ENCODE measurements at places on chromosomes 5 and 9.

DNA sequence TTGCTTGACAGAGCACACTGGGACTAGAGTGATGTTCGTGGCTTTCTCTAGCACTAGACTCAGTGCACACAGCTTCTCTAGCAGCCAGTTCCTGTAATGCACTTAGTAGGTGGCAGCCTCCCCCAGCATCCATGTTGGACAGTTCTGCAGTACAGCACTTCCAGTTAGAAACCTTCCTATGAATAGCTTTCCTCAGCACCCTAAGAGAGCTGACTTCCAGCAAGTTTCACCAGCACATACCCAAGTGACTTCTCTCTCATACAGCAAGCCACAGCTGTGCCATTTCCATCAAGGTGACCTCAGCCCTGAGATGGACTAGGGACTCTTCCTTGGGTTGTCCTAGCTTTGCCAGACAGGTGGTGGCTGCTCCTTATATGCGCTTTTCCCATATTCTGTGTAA, 60.4 kb downstream of the PJA2 start:
- DNase-seq, result no peak

DNA sequence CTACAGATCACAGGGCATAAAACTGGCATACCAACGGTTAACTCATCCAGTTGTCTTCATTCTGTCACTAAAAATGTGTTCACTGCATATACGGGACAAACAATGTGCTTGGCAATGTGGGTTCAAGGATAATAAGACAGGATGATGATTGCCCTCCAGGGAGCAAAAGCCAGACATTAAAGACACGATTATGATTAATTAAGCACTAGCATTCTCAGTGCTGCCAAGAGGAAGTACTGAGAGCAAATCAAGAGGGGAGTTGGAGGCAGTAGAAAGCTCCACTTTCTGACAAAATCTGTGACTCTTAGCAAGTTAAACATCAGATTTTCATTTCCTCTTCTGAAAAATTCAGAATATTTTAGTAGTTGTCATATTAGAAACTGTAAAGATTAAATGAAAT, 9.0 kb upstream of the IFNA8 start:
- DNase-seq, result no peak

- DNase-seq, result no peak
Observed at GRCh38 chr5:135964670-135965320, 10.0 kb upstream of the LECT2 start.

- no peak for DNase-seq
Observed at GRCh38 chr5:23825196-23825595, 317.8 kb downstream of the PRDM9 start.

GRCh38 chr5:177509991-177510566, 453 bp upstream of the DOK3 start:
- DNase-seq, result no peak

DNA sequence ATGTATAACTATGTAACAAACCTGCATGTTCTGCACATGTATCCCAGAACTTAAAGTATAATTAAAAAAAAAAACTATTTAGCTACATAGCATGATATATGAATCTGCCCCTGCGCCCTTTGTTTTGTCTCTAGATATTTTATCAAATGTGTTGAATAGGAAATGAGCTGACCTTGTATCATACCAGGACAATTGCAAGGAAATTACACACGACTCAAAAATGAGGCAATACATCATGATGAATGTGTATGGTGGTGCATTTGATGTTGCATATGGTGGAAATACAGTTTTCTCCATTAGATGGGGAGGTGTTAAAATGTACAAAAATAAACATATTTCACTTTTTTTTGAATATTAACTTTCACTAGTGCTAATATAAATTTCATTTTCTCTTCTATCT, 28.6 kb upstream of the CEP78 start:
- DNase-seq, result no peak

- no peak for DNase-seq
Observed at GRCh38 chr9:129136446-129137035, 25.3 kb downstream of the PTPA start.

- DNase-seq, result no peak
Observed at GRCh38 chr9:133199648-133200321, 9.3 kb downstream of the OBP2B start.

GRCh38 chr5:147169901-147170300, 64.9 kb upstream of the STK32A start:
- no peak for DNase-seq

- DNase-seq, result no peak
Observed at GRCh38 chr9:8205576-8205975, 406.0 kb upstream of the DMAC1 start.

DNA sequence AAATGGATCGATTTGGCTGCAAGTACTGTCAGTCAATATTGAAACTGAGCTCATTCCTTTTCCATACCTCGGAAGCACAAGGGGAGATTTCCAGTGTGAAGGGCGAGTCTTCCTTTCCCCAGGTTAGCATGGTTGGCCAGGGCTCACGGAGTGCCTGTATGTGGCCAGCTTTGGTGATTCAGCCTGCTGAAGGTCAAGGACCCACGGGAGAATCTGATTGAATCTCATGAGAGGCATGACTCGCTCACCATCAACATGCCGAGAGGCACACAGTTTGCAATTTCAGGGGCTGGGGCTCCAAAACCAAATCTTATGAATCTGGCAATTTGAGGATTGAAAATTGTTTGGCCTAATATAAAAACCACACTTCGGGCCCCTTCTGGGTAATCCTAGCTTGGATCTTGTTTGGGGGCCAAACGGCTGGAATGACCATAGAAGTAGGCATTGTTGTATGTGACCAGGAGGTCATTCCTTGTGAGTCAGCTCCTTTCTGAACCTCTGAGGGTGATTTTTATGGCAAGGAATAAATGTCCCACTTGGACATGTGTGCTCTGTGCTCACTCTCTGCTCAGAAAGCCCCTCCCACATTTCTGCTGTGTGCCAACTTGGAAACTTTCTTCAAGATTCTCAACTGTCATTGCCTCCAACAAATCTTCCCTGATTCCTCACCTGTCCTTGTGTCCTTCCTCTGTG, 69.8 kb downstream of the DOCK2 start:
- no peak for DNase-seq

DNA sequence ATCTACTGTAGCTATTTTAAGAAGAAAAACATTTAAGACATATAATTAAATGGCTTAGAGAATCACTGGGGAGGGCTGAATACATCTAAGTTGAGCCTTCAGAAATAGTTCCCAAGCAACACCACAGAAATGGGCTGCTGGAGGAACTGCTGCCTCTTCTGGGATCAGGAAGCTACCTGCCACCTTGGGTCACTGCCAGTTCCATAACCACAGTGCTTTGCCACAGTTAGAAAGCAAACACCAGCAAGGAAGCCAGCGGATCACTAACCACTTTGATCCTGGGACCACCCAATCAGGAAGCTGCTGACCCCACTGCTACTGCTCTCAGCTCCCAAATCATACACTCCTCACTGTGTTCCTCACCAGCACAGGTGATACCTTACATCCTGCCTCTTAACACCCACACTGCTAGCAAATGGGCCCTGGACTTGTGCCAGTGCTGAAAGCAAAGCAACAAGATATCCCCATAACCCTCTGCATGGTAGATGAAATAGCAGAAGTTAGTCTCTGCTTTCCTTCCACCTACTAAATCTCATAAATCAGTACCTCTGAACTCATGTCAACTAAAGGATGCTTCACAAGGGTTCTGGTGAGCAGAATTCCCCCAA, 346.9 kb downstream of the DEPDC1B start:
- no peak for DNase-seq

DNA sequence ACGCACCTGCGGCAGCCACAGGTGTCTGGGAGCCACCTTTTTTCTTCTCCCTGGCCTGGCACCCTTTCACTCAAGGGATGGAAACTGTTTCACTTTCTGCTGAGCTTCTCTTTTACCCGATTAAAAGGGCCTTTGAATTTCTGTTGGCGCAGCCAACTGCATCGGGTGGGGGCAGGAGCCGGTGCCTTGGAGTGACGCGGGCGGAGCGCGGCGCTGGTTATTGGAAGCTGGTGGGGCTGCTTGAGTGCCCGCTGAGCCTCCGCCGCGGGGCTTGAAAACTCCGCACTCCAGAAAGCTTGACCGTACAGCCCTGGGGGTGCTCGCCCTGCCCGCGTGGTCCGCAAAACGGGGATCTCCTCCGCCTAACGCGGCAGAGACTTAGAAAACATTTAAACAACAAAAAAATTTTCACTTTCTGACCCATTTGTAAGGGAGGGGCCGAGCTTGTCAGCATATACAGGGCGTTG, 52.0 kb upstream of the TJP2 start:
- DNase-seq, result peak; percentile 15

- DNase-seq, result no peak
Observed at GRCh38 chr5:149325166-149325735, 20.0 kb upstream of the GRPEL2 start.
